Mesothelial cell of epicardium (in vitro differentiated cells): ENCODE measurements at places on chromosomes 16 and 17.

- DNase-seq: no peak
Measured at GRCh38 chr17:13746404-13746803, 144.7 kb upstream of the HS3ST3A1 start.

- DNase-seq: no peak
Measured at GRCh38 chr16:3915426-3916260, 35.1 kb upstream of the CREBBP start.

DNA sequence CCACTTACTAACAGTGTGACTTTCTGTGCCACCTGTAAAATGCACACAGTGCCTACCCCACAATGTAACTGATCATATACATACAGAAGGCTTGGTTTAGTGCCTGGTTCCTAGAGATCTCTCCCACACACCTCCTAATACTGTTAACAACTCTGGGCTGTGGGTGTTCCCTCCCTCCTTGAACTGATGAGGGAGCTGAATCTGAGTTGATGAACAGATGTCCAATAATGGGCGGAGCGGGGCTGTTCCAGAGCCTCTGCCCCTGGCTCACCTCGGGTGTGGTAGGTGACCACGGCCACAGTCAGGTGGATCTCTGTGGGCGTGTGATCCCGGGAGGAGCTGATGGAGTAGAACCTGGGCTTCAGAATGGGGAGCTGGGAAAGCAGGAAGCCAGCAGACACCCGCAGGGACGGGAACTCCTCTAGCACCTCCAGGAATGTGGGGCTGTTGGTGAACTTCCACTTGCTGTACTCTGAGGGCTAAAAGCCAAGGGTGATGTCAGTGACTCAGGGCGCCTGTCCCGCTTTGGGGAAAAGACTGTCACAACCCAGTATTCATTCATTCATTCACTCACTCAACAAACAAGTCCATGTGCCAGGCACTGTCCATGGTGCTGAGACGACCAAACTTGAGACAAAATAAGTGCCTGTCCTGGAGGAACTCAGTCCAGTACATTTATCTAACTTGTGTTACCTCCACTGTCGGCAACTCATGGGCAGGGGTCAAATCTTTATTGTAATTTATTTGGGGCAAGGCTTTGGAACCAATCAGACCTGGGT, 37.6 kb downstream of the NOS2 start:
- no peak for DNase-seq

GRCh38 chr16:68283801-68284598, 19.7 kb downstream of the SLC7A6 start:
- DNase-seq: no peak

- no peak for DNase-seq
Measured at GRCh38 chr16:46949241-46949892, 24.1 kb downstream of the DNAJA2 start.

GRCh38 chr17:31488982-31489294, 97.5 kb downstream of the RAB11FIP4 start:
- no peak for DNase-seq

DNA sequence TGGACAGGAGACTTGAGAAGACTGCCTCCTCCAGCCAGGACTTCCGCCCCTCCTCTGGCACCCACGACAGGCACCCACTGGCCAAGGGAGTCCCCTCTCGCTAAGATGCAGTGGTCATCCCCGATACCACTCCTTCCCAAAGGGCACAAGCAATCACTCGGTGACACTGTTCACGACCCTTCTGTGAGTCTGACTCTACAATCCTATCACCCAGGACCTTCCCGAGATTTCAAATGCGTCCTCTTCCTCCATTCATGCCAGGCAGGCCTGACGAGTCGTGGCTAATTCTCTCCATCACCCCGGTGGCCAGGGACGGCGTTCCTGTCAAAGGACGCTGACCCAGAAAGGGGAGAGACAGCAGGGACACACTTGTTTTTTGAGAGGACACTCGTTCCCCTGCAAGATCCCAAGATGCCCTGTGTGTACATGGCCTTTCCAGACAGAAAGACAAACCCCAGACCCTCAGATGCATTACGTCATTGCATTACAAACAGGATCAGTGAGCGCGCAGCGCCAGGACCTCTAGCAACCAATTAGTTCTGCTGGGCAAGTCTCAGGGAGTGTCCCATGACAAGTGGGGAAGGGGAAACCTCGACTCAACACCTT, 12.2 kb downstream of the FBXO31 start:
- DNase-seq: no peak

- no peak for DNase-seq
Measured at GRCh38 chr16:717450-718245, 2.7 kb downstream of the METRN start.

- no peak for DNase-seq
Measured at GRCh38 chr16:86626966-86627365, 48.6 kb downstream of the FOXL1 start.

DNA sequence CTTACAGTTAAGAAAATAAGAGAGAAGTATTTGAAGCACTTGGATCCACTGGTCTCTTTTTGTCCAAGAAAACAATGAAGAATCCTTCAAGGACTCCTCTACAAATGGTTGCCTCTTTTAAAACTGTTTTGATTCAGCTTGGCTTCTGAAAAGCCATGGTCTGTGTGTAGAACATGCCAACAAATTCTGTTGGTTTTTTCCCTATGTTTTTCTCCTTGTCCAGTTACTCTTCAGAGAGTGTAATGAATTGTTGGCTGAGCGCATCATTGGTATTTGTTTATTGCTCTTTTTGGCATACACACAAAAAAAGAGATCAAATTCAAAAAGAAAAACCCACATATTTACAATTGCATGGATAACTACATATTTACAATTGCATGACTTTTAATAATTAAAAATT, at the start of gene ABCA10:
TSS of gene ABCA10 (minus strand) at position 249 of the 400 bp plus-strand sequence. CDS start 3,466 bp downstream, outside the sequence.
- no peak for DNase-seq

DNA sequence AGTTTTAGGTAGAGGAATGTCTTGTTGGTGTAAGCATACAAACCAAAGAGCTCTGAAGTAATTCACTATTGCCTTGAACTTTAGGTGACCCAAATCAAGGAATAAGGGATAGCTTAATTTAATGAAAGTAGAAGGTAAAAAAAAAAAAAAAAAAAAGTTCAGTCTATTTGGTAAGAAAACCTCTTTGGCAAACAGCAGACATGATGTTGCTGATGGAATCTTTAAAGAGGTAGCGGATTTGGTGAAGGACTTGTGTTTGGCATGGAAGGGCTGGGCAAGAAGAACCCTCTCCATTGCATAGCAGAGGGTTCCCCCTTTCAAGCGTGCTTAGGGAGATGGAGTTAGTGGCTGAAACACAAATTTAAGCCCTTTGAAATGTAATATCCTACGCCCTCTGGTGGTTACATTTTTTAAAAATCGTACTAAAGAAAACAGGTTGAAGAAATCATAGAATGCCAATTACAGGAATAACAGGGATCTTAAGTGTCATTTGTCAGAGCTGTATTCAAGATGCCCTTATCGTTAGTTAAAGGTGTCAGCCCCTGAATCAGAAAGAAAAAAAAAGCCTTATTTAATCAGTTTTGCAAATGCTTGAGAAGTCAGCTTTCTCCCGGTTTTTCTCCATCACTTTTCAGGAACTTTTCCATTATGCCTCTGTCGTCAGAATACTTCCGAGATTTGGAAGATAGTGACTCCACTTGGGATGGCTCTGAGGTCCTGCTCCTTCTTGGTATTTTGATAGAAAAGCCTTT, 383.1 kb downstream of the KCNJ2 start:
- DNase-seq: no peak

DNA sequence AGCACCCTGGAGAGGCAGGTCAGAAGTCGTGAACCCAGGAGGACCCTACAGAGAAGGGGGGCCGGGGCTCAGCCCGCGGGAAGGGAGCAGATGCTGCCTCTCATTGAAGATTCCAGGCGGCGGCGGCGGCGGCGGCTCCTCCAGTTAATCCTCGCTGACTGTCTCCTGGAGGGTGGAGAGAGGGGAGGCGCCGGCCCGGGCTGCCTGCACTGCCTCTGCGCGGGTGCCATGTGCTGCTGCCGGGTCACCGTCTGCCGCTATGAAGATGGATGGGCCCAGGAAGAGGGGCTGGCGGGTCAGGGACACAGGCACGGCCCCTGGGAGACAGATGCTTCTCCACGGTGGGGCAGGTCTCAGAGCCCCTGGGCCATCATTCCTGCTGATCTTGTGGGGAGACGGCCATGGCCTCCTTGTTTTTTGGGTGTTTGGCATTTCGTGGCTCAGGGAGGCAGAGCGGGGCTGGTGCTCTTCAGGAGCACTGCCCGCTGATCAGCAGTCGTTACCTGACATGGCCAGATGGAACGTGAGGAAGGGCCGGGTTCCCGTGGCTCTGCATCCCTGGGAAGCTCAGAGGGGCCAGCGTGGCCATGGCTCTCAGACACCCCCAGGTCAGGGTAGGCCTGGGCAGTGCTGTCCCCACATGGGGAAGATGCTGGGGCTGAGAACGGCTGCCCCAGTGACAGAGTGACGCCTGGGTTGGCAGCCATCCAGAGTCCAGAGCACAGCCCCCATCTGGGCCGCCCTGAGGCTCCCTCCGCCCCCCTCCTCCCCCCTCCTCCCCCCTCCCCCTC, 36.1 kb downstream of the GINS2 start:
- DNase-seq: no peak

GRCh38 chr16:29663016-29663806, at the start of gene SPN:
Gene SPN, plus strand, starts transcription at chr16:29663247. Its CDS starts 482 bp downstream, at chr16:29663729.
- DNase-seq: no peak

DNA sequence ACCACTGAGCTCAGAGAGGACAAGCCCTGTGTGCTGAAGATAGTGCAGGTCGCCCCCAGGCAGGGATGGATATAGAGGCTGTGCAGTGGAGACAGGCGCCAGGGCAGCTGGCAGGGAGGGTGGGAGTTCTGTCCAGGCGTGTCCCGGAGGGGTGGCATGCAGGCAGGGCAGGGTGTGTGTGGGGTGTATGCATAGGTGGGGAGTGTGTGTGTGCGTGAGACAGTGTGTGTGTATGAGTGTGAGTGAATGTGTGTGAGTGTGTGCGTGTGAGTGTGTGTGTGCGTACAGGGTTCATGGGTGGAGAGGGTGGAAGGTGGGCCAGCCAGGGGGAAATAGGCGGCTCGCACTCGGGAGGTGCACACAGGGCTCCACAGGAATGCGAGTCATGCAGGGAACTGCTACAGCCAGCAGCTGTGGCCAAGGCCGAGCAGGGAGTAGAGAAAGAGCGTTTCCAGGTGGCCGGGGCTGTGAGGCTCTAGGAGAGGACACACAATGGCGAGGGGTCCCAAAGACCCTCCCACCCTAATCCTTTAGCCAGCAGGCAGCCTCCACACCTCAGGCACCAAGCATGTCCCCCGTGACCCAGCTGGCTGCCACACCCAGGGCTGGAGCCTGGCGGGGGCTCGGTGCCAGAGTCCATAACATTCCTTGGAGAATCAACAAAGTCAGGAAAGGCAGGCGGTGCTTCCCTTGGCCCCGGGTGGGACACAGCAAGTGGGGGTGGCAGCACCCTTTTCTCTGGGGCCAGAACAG, 4.6 kb downstream of the PLCD3 start:
- DNase-seq: no peak

DNA sequence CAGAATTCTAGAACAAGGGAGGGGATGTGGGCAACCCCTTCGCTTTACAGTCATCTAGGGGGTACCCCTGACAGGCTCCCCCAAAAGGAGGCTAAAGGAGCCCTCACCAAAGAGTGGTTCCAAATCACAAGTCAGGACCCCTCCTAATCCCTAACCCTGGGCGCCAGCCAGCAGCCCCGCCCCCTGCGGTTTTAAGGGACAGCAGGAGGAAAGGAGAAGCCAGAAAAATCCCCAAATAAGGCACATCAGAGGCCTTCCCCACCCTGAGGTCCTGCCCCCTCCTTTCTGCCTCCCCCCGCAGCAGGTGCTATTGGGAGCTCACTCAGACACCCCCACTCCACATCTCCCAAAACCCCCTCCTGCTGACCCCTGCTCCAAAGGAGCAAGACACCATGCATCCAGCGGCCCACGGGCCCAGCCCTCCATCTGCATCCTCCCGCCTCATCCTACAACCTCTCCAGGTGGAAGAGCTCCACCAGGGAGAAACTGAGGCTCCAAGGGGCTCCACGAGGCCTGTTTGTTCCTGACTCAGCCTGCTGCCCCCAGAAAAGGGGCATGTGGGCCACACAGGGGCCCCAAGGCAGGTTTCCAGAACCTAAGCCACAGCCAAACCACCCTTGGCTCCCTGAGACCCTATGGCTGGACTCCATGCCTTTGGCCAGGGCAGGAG, 93.5 kb downstream of the GOSR1 start:
- DNase-seq: peak; percentile 21

DNA sequence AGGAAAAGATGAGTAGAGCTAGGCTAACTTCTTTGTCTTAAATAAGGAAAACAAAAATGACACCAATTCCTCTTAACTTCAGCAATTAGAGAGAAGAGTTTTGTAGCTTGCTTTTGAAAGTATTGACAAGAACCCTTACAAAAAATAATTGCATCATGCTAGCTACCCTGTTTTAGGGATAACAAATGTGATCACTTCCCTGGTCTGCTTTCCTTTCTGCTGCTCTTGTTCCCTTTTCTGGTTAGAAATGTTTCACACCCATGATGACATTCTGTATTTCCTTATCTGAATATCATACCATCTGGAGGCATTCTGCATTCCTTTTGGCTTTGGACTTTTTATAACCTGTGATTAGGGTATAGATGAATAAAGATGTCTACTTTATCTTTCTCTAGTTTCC, 9.9 kb upstream of the SMIM36 start:
- DNase-seq: no peak

- no peak for DNase-seq
Measured at GRCh38 chr16:3118204-3118790, 5.9 kb downstream of the ZNF205 start.

GRCh38 chr16:79899316-79899715, 298.8 kb upstream of the MAF start:
- DNase-seq: no peak

GRCh38 chr17:46192439-46193150, 634 bp downstream of the KANSL1 start:
- peak; percentile 61 for DNase-seq

GRCh38 chr16:57358527-57359095, at the start of gene CCL22:
Gene CCL22, plus strand, starts transcription at chr16:57358783. Its CDS starts 34 bp downstream, at chr16:57358817.
- no peak for DNase-seq

- DNase-seq: no peak
Measured at GRCh38 chr17:31392002-31392855, 754 bp downstream of the RAB11FIP4 start.

GRCh38 chr17:21042458-21043295, at the start of gene USP22:
Gene USP22, minus strand, starts transcription at chr17:21043011. Its CDS starts 176 bp downstream, at chr17:21042835.
- DNase-seq: no peak
